ENCODE measurements at places on chromosomes 6 and 20.

DNA sequence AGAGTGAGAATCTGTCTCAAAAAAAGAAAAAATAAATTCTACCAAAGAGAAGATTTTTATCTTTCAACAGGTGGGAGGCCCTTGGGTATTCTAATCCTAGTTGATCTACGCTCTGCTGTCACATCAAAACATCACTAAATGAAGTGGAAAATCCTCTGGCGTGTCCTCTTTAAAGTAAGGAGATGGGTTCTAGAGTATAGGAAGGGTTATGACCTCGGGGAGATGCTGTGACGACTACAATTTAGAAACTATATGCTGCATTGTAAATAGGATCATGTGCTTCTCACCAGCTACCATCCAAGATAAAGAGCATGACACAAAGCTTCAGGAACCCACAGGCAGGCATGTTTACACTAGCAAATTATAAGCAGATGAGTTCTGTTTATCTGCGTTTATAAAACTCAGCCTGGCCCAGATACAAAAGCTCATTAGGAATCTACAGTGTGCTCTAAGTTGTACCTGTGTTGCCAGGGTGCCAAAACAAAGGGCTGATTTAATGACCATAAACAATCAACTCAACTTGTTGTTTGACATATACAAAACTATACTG lies 197.1 kb upstream of the PLN start:
- DNase-seq: no peak

- DNase-seq: no peak
Measured at GRCh38 chr6:12593771-12594529, 122.6 kb upstream of the PHACTR1 start.

- no peak for DNase-seq
Measured at GRCh38 chr6:156944412-156944811, 167.2 kb downstream of the ARID1B start.

DNA sequence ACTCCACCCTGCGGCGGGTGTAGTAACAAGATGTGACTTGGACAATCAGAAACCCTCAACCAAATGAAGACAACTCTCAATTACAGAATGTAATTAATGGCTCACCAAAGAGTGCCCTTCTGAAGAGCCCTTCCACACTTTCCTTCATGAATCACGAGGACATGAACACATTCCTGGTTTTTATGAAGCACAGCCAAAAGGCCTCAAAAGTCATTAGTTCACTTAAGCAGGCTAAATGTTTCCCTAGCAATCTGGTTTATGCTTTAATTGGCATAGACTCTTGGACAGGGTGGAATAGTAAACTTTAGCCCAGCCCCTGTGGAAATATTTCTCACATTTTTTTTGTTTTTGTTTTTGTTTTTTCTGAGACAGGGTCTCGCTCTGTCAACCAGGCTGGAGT lies 20.5 kb downstream of the CPNE5 start:
- no peak for DNase-seq

DNA sequence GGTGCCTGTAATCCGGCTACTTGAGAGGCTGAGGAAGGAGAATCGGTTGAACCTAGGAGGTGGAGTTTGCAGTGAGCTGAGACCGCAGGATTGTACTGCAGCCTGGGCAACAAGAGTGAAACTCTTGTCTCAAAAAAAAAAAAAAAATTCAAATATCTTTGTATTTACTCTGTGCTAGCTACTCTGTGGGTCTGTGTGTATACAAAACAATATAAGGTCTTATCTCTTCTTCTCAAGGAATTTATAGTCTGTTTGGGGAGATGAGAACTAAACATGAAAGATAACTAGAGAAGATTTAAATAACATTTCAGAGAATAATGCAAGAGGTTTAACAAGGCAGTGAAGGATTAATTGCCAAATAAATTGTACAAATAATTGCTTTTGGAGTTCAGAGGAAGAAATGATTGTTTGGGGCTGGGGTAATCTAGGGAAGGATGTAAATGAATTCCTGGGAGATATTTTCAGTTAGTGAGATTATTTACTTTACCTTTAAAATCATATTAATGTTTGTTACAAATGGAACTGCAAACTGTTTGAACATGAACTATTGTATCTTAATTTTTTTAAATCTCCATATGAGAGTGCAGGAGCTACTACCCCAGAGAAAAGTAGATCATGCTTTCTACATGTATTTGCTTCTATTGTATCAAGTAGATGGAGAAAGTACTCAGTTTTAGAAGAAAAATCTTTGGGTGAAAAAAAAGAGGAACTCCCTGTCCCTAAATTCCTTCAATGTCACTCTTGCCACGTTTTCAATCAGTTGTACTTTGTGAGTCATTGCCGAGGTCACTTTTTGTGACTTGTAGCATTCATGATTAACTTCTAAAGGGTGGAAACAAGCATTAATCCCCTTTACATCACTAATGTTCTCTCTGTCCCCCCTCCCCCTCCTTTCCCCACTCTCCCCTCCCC lies 39.0 kb downstream of the NCOA3 start:
- DNase-seq: no peak

DNA sequence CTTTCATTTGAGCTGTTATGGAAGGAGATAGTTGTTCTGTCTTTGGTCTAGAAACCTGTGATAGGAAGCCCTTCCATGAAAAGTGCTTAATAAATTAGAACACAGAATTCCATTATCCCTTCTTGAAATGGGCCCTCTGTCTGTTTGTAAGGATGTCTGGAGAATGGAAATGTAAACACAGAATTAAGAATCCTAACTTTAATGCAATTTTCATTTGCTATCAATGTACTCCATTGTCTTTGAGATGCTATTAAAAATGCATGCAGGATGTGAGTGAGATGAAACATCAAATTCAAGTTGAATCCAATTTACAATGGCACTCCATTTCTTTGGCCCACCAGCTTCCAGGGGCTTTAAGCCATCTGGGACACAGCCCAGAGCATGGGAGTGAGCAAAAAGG lies 13.9 kb upstream of the AARS2 start:
- DNase-seq: no peak

DNA sequence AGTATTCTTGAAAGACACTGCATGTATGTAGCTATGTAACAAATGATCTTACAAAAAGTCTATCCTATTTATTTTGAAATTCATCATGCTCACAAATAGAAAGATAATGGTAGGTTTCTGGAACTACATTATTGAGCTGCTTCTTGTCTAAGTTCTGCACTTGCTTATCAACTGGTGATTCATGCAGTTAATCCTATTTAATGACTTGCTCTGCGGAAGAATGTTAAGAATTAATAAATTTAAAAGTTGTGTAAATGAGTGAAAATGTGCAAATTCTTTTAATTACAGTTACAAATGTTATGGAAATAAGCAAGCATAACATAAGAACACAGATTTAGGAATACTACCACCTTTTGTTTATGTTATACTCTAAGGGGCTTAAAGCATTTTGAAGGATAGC lies 67.1 kb upstream of the MCM9 start:
- DNase-seq: no peak

DNA sequence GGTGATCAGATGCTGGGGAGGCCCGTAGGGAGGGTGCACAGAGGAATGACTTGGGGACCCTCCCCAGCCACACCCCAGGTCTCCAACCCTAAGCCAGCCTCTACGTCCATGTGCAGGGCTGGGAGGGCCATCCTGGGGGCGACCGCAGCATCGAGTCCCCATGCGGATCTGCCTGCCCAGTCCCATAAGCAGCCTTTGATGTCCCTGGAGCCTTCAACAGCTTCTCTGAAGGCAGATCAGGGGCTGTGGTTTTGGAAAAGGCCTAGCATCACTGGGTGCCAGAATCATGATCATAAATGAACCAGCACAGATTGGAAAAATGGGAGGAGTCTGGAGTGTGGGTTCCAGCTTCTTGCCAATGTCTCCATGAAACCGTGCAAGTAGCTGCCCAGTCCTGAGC lies 22.9 kb downstream of the TOX2 start:
- no peak for DNase-seq

DNA sequence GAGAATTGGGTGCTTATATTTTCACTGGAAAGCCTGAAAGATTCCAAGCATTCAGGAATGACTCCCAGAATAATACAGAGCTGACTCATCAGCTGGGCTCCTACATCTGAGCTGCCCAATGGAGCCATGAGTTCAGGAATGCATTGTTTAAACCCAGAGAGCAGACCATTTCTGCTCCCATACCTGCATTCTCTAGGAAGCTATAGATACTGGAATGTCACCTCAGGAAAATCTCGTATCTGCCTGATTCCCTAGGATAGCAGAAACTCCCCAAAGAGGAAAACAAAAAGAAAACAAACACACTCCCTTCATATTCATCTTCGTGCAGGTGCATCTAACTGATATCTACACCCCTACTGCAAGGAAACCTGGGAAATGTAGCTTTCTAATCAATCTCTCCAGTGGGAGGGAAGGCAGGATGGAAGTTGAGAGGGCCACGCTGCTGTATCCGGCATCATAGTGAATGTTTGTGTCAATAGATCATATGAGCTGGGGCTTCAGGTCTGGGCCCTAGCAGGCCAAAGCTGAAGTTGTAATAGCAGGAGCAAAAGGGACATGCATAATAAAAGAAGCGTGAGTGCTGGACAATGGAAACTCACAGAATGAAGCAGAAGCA lies 8.2 kb upstream of the SLC2A12 start:
- peak; percentile 74 for DNase-seq

DNA sequence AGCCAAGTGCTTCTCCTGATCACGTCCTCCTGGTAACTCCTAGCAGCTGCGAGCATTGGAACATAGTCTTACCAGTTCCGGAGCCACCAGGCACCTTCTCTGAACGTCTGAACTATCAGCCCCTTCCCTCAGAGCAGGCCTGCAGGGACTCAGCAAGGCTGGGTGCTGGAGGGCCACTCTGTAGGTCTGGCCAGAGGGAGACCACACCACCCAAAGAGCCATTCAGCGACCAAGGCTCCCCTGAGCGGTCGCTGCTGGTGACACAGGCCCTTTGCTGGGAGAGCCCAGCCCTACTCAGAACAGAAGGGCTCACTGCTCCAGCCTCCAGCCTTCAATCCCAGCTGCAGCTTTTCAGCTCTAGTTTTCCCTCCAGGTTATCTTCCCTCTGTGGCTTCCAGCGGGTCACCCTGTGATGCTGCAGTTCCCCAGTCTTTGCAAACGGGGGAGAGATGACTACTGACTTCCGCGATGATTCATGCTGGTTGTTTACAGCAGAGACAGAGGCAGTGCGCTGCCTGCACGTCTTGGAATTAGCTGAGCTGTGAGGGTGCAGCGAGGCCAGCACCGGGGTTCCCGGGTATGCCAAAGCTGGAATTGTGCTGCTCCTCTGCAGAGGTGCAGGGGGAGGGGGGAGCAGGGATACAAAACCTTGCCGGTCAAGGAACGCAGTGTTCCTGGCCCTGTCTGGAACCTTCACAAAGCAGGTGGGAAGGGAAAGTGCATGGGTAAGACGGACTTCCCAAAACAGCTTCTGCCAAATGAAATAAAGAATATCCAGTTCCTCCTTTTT lies 161.4 kb downstream of the LY86 start:
- DNase-seq: peak; percentile 77

DNA sequence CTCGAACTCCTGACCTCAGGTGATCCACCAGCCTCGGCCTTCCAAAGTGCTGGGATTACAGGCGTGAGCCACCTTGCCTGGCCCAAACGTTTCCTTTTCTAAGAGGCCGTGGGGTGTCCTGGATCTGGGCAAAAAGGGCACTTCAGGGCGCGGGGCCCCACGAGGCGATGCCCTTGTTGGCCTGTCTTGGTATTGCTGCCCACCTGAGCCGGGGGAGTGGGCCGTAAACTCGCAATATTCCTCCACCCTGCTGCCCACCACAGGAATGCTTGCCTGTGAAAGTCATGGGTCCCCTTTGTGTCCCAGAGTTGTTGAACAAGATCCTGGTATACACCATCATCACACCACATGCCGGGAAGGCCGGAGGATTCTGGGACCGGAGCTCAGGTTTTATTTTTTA lies 49.0 kb downstream of the SSR1 start:
- DNase-seq: no peak

GRCh38 chr6:28207510-28208110 lies 17.5 kb upstream of the ZSCAN9 start:
- peak; percentile 37 for DNase-seq

DNA sequence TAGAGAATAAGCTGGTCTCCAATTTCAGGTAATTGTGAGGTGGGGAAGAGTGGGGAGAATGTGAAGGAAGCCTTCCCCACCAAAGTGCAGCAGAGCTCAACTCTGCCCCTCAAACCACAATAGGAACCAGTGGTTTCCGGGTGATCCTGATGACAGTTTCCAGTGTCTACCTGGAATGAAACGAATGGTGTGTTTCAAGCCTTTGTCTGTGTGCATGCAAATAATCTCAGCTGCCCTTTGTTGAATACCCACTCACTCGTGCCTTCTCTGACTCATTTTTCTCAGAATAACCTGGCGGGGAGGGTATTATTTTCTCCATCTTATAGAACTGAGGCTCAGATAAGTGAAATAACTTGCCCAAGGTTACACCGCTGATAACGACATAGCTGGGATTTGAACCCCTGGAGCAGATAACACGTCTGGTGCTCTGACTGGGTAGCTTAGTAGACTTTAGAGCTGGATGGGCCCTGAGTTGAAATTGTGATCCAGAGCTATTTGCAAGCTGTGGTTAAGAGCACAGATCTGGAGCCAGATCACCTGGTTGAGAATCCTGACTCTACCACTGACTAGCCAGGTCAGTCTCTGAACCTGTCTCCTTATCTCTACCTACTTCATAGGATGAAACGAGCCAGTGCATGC lies 85.1 kb downstream of the EYA2 start:
- DNase-seq: no peak

DNA sequence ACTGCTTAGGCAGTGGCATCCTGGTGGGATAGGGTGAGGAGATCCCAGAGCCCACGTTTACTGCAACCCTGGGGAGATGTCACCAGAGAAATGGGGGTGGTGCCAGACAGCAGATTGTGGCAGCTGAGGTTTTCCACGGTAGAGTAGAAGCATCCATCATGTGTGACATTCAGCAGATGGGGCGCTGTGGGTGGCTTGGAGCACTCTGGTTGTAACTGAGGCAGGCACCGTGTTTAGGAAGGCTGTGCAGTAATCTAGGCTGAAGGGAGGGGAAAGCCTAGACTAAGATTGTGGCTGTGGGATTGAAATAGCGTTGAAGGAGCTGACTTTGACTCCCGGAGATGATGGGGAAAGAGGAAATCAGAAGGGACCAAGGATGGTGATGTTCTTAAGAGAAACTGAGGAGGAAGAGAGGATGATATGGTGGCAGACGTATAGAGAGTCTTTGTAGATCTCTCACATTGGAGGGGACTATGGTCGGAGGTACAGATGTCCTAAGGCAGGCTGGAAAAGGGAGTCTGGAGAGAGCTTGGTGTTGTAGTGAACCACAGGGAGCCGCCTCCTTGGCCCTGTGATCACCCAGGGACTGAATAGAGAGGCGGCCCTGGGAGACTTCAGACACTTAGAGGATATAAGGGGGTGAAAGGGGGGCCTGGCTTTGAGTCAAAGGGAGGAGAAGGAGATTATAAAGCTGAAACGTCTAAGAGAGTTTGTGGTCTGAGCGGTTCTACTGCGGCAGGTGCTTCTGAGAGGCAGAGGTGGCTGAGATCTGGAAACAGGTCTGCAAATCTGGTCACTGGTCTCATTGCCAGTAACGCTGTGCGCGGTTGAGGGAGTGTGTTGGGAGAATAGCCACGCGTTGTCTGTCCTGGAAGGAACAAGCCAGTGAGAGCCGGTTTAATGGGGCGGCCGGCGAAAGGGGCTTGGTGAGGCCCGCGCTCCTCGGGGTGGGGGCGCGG lies 792 bp upstream of the MICA start:
- DNase-seq: peak; percentile 20

Measured in cardiac fibroblast (primary cell).